ENCODE measurements at places on chromosomes 16 and 17.

- peak; percentile 4 for DNase-seq
These were observed 89.7 kb upstream of the CCL1 start for GRCh38 chr17:34452769-34453168.

GRCh38 chr17:41547378-41547841, 19.3 kb upstream of the KRT19 start:
- DNase-seq, result no peak

- no peak for DNase-seq
These were observed 264.1 kb downstream of the TMEM114 start for GRCh38 chr16:8326232-8326631.

DNA sequence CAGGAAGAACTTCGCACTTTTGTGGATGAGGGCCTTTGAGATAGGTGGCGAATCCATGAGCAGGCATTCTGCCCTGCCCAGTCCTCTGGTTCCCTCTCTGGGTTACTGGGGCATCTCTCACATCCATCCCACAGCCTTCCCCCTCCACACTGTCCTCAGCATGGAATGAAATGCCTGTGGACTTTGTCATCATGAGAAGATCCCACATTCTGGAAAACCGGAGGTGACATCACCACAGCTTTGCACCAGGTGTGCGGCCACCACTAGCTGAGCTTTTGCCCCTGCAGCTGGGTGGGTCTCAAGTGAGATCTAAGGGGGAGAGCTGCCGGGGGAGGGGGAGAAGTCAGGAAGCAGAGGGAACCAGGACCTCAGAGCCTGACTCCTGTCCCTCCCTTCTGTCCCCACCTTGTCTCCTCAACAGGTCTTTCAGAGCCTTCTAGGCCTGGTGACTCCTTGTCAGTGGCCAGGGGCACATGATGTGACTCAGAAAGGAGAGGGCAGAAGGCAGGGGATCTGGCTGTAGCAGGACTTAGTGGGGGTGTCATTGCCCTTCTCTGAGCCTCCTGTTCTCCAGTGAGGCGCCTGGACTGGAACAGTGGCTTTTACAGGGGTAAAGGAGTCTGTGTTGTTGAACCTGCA, 40.0 kb upstream of the DLX4 start:
- no peak for DNase-seq

DNA sequence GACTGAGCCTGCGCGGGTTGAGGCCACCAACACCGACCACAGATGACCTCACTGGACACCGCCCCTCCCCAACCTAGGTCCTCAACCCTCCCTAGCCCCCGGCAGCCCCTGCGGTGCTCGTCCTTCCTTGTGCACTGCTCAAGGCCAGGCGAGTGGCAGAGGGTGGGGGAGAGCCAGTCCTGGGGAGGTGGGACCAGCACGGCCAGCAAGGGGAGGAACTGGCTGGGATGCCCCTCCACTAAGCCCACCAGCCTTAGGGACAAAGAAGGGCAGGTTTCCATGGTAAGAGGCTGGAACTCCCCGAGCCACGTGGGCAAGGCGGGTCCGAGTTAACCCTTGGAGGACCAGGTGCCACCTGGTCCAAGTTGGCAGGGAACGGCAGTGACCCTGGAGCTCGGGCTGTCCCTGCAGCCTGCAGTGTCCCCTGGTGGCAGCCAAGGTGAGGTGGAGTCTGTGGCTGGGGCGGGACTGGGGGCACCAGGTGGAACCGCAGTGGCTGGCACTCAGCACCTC, 9.2 kb downstream of the FSCN2 start:
- DNase-seq, result no peak

GRCh38 chr17:79041041-79041570, 17.1 kb downstream of the C1QTNF1 start:
- DNase-seq, result no peak

GRCh38 chr17:9219631-9220397, 198.5 kb downstream of the NTN1 start:
- DNase-seq, result no peak

- DNase-seq, result no peak
These were observed 36.8 kb upstream of the CES5A start for GRCh38 chr16:55912022-55912421.

- DNase-seq, result no peak
These were observed 3.3 kb upstream of the CSNK2A2 start for GRCh38 chr16:58201163-58201562.

- no peak for DNase-seq
These were observed 4.4 kb downstream of the ATP2A1 start for GRCh38 chr16:28882551-28883160.

GRCh38 chr16:68335175-68335574, 24.4 kb downstream of the PRMT7 start:
- no peak for DNase-seq

GRCh38 chr17:17723354-17724261, 42.4 kb downstream of the RAI1 start:
- DNase-seq, result peak; percentile 47

DNA sequence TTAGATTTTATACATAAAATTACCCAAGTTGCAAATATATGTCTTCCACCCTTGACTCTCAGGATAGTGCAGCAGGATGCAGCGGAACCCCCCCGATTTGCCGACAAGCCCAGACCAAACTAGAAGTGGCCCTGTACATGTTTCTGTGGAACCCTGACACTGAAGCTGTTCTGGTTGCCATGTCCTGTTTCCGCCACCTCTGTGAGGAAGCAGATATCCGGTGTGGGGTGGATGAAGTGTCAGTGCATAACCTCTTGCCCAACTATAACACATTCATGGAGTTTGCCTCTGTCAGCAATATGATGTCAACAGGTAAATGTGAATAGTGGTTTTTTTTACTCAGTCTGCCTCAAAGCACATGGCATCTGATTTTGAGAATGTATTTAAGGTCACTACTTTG, 70.7 kb downstream of the OMG start:
- DNase-seq, result no peak

- DNase-seq, result peak; percentile 75
These were observed 652 bp upstream of the SLC25A19 start for GRCh38 chr17:75289832-75290337.

DNA sequence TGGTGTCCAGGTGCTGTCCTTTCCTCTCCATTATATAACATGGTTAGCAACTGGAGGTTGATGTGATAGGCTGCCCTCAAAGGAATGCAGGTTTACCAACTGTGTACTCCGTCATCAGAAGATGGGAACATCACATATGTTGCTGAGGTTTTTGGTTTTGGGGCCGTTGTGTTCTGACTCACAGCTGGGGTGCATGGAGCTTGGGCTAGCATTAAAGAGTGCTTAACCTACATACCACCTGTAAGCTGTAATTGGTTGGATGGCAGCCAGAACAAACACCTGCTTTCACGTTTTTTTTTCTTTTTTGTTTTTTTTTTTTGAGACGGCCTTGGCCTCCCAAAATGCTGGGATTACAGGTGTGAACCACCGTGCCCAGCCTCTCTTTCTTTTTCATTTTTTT, 20.9 kb downstream of the TMEM11 start:
- DNase-seq, result no peak

GRCh38 chr16:138049-138417, 440 bp downstream of the NPRL3 start:
- no peak for DNase-seq

GRCh38 chr16:82945420-82946101, 318.8 kb downstream of the CDH13 start:
- DNase-seq, result no peak

DNA sequence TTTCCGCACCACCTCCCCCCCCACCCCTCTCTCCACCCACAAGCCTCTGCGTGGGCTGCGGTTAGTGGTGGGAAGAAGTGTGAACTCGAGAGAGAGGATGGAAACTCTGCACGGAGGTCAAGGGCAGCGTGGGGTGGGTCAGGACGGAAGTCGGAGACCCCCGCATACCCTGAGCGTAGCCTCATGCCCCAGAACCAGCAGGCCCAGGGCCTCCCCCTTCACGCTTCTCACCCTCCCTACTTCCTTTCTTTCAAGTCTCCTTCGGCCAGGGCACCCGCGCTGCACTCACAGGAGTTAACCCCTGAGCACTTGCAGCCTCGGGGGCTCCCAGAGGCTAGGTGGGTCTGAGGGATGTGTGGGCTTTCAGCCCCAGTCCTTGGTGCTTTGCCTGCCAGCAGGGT, 9.2 kb downstream of the TBKBP1 start:
- DNase-seq, result no peak

All from SK-MEL-5 (cell line).